ENCODE measurements at places on chromosomes 11 and 22. TPM values are rescaled to one million over a fixed set of nuclear protein-coding genes. Genes with fewer than 3 reads are reported as not detected.
A peak's percentile ranks its signal among the peaks of the same experiment; 100 is the strongest.

The PKNOX2 gene
- polyA plus RNA-seq = not detected

GRCh38 chr11:12193515-12194336, 83.3 kb downstream of the MICAL2 start:
- H3K4me1 ChIP-seq = peaks cover 28% of the 10 kb centered on the region
- no peaks in the 10 kb centered on the region for H3K27me3 ChIP-seq
- DNase-seq = no peak
- no peak overlapping the region for H3K4me3 ChIP-seq

The ANAPC15 gene
- 99.1 TPM for polyA plus RNA-seq

- no peak overlapping the region for H3K4me3 ChIP-seq
- H3K4me1 ChIP-seq = no peaks in the 10 kb centered on the region
- H3K36me3 ChIP-seq = no peaks in the 10 kb centered on the region
- no peaks in the 10 kb centered on the region for H3K27me3 ChIP-seq
- DNase-seq = no peak
Measured at GRCh38 chr11:126837581-126837980, 163.0 kb downstream of the KIRREL3 start.

The PPM1F gene
- polyA plus RNA-seq = 8.8 TPM

The SDHD gene
- 211 TPM for polyA plus RNA-seq

- peak; percentile 16 for DNase-seq
- H3K4me1 ChIP-seq = no peaks in the 10 kb centered on the region
- H3K27me3 ChIP-seq = no peaks in the 10 kb centered on the region
- H3K4me3 ChIP-seq = no peak overlapping the region
- no peaks in the 10 kb centered on the region for H3K36me3 ChIP-seq
- H3K27ac ChIP-seq = no peak overlapping the region
Measured at GRCh38 chr22:16917144-16918003, 90.6 kb downstream of the GAB4 start.

The GSTP1 gene
- 202 TPM for polyA plus RNA-seq

The RCOR2 gene
- not detected for polyA plus RNA-seq

DNA sequence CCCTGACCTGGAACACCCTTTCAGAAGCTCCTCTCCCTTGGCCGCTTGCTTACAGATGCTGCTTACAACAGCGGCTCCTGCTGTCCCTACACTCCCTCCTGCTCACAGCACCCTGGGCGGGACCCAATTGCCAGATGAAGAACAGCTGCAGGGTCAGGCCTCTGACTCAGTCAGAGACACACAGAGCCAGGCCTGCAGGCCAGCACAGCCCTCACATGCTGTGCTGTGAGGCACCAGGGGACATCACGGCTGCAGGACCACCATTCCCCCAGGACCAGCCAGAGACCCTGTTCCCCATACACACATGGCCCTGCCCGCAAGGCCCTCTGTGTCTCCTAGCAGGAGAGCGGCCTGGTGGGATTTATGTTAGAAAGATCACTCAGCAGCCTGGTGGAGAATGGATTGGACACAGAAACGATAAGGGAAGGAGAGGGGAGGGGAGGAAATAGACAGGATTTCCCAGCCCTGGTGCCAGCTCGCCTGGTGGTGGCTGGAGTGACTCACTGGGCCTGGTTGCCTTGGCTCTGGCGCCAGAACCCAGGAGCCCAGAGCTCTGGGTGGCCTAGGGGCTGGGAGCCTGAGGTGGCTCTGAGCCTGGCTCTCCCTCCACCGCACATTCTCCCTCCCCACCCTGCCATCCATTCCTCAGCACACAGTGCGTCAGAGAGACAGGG, 6.7 kb downstream of the CAPN5 start:
- no peak overlapping the region for H3K27ac ChIP-seq
- no peaks in the 10 kb centered on the region for H3K36me3 ChIP-seq
- H3K4me3 ChIP-seq = no peak overlapping the region

DNA sequence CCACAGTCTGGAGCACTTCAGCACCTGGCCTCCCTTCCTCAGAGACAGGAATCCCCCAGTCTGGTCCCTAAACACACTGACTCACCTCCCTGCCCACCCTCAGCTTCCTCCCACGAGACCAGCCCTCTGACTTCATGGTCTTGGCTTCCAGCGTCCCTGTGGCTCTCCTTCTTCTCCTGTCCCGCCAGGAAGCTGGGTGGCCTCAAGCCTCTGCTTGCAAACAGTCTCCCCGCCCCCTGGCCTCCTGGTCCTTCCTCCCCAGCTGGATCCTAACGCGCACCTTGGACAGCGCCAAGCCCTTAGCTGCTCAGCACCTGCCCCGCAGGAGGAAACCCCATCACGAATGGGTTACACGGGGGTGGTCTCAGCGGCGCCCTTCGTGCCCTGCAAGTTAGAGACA, 4.5 kb downstream of the NCF4 start:
- H3K36me3 ChIP-seq = no peaks in the 10 kb centered on the region
- no peak overlapping the region for H3K4me3 ChIP-seq
- no peak for DNase-seq
- no peaks in the 10 kb centered on the region for H3K27me3 ChIP-seq
- no peak overlapping the region for H3K27ac ChIP-seq

DNA sequence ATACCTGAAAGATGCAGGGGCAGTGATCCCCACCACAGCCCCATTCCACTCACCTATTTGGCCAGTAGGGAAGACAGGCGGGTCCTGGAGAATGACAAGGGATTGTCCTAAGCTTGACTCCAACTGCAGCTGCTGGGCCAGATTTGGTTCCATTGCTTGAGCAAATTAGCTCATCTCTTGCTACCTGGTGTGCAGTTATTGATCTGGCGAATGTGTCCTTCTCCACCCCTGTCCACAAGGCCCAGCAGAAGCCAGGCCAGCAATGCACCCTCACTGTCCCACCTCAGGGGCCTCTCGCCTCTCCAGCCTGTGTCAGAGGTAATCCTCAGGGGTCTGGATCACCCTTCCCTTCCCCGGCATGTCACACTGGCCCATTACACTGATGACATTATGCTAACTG, 23.3 kb downstream of the TSPAN32 start:
- H3K4me1 ChIP-seq = no peaks in the 10 kb centered on the region
- no peaks in the 10 kb centered on the region for H3K36me3 ChIP-seq
- no peak overlapping the region for H3K4me3 ChIP-seq
- no peak overlapping the region for H3K27ac ChIP-seq
- H3K27me3 ChIP-seq = no peaks in the 10 kb centered on the region

The SLC22A25 gene
- not detected for polyA plus RNA-seq

The OR52I1 gene
- not detected for polyA plus RNA-seq

The VSIG2 gene
- not detected for polyA plus RNA-seq
